GM23248 (cell line): ENCODE measurements at places on chromosomes 12 and 14. TPM values are rescaled to one million over a fixed set of nuclear protein-coding genes. Genes with fewer than 3 reads are reported as not detected.

DNA sequence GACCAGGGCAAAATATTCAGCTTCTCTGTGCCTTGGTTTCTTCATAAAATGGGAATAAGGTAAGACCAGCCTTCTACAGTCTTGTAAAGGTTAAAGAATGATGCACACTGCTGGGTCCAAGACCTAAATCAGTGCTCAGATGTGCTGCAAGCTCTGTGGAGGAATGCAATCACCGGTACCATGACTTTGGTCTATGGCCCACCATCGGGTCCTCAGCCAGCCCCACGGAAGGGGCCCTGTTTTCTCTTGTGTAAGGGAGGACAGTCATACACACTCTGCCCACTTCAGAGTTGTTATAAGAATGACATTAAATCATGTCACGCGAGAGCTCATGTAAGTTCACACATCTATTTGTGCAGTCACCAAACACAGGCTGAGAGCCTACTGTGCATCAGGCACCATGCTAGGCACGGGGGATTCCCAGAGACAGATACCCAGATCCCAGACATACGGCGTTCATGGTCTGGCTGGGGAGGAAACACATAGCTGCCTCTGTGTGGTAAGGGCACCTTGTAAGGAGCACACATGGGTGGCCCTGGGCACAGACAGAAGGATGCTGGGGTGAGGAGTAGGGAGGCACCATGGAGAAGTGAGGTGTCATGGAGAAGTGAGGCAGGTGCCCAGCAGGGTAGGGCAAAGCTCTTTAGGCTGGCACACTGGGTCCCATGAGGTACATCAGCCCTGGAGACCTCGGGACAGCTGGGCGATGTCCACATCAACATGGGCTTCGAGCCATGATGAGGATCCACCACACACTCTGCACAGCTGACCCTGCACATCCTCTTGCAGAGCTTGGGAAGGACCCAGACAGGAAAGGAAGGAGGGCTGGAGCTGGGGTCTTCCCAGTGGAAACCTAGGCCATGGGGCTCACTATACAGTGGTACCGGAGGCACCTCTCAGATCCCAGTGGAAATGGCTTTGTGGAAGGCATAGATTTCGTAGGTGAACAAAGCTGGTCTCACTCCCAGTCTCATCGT lies 190.4 kb upstream of the DIO3 start:
- no peak for DNase-seq

- DNase-seq: no peak
Measured at GRCh38 chr12:104716172-104716571, 241.9 kb downstream of the SLC41A2 start.

The NOVA1 gene
- total RNA-seq: under 0.01 and 0.32 TPM in 2 replicates

DNA sequence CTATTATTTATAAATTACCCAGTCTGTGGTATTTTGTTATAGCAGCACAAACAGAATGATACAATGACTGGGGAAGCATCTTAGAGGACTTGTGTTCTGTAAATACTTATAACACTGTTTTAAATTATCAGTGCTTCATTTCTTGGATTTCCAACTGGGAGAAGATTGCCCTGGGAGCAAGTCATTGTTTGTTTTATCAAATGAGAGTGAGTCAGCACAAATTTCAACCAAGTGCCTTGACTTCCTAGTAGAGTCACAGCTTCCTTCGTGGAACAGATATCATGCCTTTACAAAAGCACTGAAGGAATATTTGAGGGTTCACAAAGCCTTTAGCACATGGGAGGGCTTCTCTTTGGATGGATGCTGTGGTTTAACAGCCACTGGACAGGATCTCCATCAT lies 234.1 kb downstream of the KTN1 start:
- no peak for DNase-seq

GRCh38 chr14:100329233-100330006 lies 6.3 kb downstream of the SLC25A47 start:
- no peak for DNase-seq

DNA sequence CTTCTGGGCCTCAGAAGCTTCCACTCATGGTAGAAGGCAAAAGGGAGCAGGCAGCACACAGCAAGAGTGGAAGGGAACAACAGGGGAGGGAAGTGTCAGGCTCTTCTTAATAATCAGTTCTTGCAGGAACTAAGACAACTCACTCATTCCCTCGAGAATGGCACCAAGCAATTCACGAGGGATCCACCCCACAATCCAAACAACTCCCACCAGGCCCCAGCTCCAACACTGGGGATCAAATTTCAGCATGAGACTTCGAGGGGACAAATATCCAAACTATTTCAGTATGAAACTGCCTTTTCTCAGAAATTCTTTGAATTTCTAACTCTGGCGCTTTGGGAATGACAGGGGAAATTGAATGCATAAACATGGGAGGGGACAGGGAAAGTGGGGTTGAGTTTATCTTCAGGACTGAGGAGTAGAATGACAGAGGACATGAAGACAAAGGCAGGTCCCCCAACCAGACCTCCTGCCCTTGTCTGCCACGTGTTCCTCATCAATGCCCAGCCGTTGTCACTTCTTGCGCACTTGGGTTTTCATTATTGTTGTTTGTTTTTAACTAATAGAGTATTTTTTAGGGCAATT lies 24.6 kb upstream of the APOF start:
- peak; percentile 38 for DNase-seq

GRCh38 chr12:23006413-23006812 lies 381.4 kb downstream of the ETNK1 start:
- no peak for DNase-seq

The HOXC10 gene
- not detected in 2 replicates for total RNA-seq

DNA sequence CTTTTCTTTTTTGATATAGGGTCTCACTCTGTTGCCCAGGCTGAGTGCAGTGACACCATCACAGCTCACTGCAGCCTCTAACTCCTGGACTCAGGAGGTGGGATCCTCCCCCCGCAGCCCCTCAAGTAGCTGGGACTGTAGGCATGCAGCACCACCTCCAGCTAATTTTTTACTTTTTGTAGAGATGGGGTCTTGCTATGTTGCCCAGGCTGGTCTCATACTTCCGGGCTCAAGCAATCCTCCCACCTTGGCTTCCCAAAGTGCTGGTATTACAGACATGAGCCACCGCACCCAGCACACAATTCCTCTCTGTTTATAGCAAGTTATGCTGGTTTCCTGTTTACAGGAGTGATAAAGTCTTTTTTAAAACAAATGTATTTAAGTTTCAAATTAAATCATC lies 39.5 kb upstream of the HIF1A start:
- no peak for DNase-seq

- DNase-seq: no peak
Measured at GRCh38 chr12:95136598-95136997, 63.2 kb upstream of the NR2C1 start.

The ST8SIA1 gene
- total RNA-seq: not detected in 2 replicates

The KRT86 gene
- total RNA-seq: 0.11 TPM in 1 of 2 replicates, not detected in the other

DNA sequence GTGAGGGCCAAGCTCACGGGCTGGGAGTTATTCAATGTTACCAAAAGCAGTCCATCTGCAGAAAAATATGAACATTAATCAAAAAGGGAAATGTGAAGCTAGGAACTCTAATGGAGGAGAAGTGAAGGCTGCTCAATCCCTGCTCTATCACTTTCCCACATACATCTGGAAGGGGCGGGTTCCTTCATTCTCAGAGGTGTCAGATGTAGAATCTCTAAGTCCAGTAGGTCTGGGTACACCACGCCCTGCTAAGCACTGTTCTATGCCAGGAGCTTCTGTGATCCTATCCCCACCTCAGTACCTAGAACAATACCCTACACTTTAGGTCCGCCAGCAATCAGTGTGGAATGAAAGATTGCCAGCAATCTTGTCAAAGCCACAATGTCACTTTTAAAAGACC lies 37.0 kb upstream of the ANO2 start:
- no peak for DNase-seq

The SIX1 gene
- 7.8 and 11.7 TPM in 2 replicates for total RNA-seq

The PLEKHD1 gene
- not detected in 2 replicates for total RNA-seq

The ESRRB gene
- not detected in 2 replicates for total RNA-seq

DNA sequence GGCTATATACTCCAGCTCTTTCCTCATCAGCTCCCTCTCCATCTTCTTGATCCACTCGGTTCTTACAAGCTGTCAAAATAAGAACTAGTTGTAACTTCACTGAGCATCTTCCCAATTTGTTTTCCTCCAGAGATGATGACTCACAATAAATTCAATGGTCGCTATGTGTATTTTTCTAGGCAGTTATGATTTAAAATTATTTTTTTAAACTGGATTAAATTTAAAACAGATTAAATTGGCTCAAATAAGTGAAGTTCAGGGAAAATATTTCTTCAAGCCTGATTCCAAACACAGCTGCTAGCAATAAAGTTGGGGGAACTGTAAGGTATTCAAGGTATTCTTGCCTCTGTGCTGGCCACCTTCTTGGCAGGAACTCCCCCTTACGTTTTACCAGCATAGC lies 717.7 kb upstream of the USP15 start:
- DNase-seq: no peak

The GARIN6 gene
- total RNA-seq: not detected in 2 replicates

GRCh38 chr14:98721061-98721460 lies 550.9 kb downstream of the BCL11B start:
- no peak for DNase-seq

- peak; percentile 80 for DNase-seq
Measured at GRCh38 chr12:25377469-25378177, 126.9 kb upstream of the KRAS start.

The GLS2 gene
- total RNA-seq: not detected in 2 replicates
